CD4-positive, alpha-beta memory T cell (primary cell): ENCODE measurements at places on chromosomes 2 and 18. TPM values are rescaled to one million over a fixed set of nuclear protein-coding genes. Genes with fewer than 3 reads are reported as not detected.

DNA sequence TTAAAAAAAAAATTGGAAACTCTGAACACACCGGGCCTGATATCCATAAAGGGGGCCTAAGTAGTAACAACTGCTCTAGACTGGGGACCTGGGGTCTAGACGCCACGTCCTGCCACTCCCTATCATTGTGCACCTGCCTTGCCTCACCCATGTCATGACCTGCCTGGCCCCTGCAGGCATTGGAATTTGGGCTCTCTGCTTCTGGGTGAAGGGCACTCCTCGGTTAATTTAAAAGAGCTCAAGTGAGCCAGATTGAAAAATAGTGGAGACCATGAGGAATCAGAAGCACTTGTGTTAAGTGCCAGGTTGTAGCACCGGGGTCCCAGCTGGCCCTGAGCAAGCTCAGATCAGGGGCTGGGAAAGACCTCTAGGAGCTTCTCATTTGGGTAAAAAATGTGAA is 48.1 kb downstream of the SLC4A1AP start:
- H3K4me3 ChIP-seq, result no peak overlapping the region
- H3K36me3 ChIP-seq, result no peaks in the 10 kb centered on the region
- H3K27ac ChIP-seq, result no peak overlapping the region
- DNase-seq, result no peak
- H3K4me1 ChIP-seq, result peaks cover 12% of the 10 kb centered on the region
- H3K27me3 ChIP-seq, result peaks cover 7% of the 10 kb centered on the region

DNA sequence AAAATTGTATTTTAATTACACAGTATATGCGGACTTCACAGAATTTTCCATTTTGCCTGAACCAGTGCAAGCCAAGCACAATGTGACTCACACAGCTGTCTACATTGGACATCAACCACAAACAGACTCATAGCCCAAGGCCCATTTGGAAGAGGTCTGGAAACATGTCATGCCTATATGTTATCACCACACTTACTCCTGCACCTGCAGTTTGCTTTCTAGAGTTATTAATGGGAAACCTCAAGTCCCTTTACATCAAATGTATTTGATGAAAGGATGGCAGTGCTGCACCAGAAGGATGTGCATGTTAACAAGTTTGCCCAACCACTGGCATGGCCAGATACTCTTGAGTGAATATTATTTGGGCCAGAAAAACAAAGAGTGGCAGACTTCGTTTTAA is 548.9 kb upstream of the CDH2 start:
- H3K27me3 ChIP-seq, result no peaks in the 10 kb centered on the region
- no peak overlapping the region for H3K27ac ChIP-seq
- no peaks in the 10 kb centered on the region for H3K36me3 ChIP-seq
- no peak for DNase-seq
- no peak overlapping the region for H3K4me3 ChIP-seq
- no peaks in the 10 kb centered on the region for H3K4me1 ChIP-seq

DNA sequence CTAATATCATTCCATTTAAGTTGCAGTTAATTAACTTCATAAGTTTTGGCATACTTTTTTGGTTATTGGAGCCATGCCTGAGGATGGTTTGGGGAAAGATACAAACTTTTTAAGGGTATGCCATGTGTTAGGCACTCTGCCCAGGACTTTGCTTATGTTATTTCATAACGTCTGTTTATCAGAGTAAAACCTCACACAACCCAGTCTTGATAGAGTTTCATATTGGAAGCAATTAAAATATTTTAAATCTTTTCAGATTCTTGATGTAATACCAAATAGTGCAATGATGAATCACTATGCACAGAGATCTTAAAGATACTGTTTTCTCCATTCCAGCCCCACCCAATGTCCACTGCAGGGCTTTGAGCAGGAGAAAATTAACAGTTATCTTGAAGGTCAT is 529.1 kb upstream of the HNMT start:
- no peaks in the 10 kb centered on the region for H3K4me1 ChIP-seq
- DNase-seq, result no peak
- no peak overlapping the region for H3K27ac ChIP-seq
- no peaks in the 10 kb centered on the region for H3K36me3 ChIP-seq
- no peaks in the 10 kb centered on the region for H3K27me3 ChIP-seq
- no peak overlapping the region for H3K4me3 ChIP-seq

- DNase-seq, result no peak
- H3K27ac ChIP-seq, result no peak overlapping the region
- H3K27me3 ChIP-seq, result no peaks in the 10 kb centered on the region
Measured at GRCh38 chr18:3286159-3286558, 24.2 kb downstream of the MYL12B start.

- H3K4me1 ChIP-seq, result no peaks in the 10 kb centered on the region
- no peak for DNase-seq
- no peaks in the 10 kb centered on the region for H3K27me3 ChIP-seq
- no peak overlapping the region for H3K4me3 ChIP-seq
Measured at GRCh38 chr18:29928081-29928480, 1114.5 kb downstream of the DSC3 start.

DNA sequence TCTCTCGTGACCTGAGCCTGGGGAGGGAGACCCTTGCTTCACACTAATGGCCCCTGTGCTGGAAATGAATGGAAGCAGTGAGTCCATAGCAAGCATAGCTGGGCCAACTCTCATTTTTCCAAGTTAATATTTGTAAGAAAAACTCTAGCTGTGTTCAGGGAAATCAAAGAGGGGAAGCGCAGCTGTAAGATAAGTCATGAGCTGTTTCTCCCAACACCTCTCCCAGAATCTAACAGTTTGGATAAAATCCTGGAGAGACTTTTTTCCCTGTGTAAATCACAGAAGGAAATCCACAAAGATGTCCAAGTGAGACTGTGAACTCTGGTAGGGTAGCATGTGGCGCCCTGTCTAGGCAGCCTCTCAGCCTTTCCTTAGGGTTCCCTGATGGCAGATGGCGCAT is 27.2 kb downstream of the EDAR start:
- H3K4me3 ChIP-seq, result no peak overlapping the region
- H3K27ac ChIP-seq, result no peak overlapping the region
- no peaks in the 10 kb centered on the region for H3K36me3 ChIP-seq
- H3K4me1 ChIP-seq, result peaks cover 64% of the 10 kb centered on the region

TM4SF20 gene
- total RNA-seq, result not detected

RPS27A gene
- 2,280 TPM for total RNA-seq

DNA sequence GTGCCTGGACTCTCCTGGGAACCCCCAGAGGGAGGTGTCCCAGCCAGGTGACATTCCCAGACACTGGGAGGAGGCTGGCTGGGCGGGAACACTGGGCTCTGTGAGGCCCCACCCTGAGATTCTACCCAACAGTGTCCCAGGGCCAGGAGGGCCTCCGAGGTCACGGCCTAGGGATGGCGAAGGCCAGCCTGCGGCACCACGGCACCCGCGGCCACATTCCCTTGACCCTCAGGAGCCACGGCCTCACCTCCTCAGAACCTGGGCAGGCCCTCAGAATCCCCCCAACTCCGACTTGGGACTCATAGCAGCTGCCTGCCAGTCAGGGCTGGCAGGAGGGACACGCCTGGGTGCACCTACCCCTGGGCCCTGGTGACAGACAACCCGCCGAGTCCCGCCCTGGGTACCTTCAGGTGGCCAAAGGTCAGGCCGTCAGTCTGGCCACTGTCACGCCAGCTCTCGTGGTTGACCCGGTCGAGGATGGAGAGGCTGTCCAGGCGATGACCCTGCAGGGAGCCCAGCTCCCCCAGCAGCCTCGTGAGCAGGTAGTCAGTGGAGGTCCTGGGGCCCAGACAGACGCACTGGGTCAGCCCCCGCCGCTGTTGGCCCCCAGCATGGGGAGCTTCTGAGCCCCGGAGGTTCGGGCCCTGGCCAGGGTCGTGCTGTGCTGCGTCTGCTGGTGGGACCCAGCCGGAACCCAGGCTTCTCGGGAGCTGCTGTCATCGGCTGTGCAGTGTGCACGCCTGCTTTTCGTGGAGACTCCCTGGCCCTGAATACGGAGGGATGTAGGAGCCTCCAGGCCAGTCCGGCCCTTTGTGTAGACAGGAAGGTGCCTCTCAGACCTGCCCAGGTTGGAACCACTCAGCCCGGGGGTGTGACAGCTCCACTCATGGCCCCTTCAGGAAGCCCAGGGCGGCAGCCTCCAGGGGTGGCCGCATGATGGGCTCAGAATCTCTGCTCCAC is 6.1 kb downstream of the MAB21L4 start:
- H3K4me1 ChIP-seq, result no peaks in the 10 kb centered on the region
- no peaks in the 10 kb centered on the region for H3K36me3 ChIP-seq
- H3K4me3 ChIP-seq, result no peak overlapping the region
- H3K27ac ChIP-seq, result no peak overlapping the region

DNA sequence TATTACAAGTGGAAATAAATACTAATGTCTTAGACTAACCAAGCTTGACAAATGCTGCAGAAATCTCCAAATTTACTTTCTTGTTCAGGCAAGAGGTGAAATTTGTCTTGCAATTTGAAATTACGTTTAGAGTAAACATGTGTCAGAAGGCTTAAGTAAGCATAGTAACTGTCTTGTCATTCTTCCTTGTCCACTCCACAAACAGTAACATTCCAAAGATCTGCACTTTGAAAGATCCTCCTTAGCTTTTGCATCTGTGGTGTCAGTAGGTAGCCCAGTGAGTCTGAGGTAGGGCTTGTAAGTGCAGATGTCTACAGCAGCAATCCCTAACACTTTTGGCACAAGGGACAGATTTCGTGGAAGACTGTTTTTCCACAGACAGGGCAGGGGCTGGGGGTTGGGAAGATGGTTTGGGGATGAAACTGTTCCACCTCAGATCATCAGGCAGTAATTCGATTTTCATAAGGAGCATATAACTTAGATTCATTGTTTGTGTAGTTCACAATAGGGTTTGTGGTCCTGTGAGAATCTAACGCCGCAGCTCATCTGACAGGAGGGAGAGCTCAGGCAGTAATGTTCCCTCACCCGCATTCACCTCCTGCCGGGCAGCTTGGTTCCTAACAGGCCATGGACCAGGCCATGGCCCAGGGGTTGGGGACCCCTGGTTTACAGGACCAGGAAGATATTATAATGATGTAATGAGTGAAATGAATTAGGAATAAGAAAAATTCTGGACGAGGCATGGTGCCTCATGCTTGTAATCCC is 18.6 kb downstream of the RASGRP3 start:
- H3K36me3 ChIP-seq, result no peaks in the 10 kb centered on the region
- no peak for DNase-seq
- H3K27ac ChIP-seq, result no peak overlapping the region

SRD5A2 gene
- not detected for total RNA-seq

DNA sequence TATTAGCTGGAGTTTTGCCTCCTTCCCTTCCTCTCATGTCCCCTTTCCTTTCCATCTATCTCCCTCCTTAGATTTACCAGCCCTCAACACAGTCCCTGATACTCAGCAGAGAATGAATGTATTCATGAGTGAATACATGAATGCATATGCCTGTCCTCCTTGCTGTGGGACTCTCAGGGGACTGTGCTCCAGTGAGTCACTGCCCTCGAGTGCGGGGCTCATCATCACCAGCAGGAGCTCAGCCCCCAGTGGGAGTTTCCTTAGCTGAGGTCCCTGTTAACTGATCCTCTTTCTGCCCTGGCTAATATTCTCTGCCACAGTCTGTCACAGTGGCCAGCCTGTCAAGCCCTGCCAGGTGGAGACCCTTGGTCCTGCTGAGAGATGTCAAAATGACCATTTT is 104.9 kb upstream of the LHCGR start:
- DNase-seq, result no peak
- no peaks in the 10 kb centered on the region for H3K27me3 ChIP-seq
- no peak overlapping the region for H3K4me3 ChIP-seq
- no peak overlapping the region for H3K27ac ChIP-seq
- H3K4me1 ChIP-seq, result no peaks in the 10 kb centered on the region

DNA sequence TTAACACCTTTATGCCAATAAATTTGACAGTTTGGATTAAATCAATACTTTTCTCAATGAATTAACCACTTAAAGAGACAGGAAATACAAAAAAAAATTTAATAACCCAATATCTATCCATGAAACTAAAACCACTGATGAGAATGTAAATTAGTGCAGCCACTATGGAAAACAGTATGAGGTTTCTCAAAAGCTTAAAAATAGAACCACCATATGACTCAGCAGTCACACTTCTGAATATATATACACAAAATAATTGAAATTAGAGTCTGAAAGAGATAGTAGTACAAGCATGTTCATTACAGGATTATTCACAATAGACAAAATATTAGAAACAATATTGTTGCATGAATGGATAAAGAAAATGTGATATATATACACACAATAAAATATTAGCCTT is 382.1 kb upstream of the SETBP1 start:
- H3K27me3 ChIP-seq, result no peaks in the 10 kb centered on the region
- no peak for DNase-seq
- no peaks in the 10 kb centered on the region for H3K4me1 ChIP-seq
- H3K27ac ChIP-seq, result no peak overlapping the region

DNA sequence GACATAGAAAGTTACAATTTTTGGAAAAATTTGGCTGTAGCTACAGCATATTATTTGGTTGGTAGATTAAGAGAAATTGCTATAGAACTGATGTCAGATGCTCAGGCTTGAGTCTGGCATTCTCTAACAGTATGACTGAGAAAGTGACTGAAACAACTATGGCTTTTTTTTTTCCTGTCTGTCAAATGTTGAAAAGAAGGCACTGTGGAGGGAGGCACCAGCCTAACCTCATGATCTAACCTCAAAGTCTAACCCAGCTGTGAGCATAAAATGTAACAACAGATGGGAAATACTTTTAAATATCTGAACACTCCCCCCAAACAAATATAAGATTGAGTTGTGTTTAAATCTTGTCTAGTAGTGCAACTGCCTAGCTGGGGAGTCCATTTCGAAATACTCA is 629.1 kb downstream of the LRP1B start:
- no peak overlapping the region for H3K4me3 ChIP-seq
- DNase-seq, result no peak
- no peaks in the 10 kb centered on the region for H3K4me1 ChIP-seq
- H3K27ac ChIP-seq, result no peak overlapping the region

ACMSD gene
- not detected for total RNA-seq

DNA sequence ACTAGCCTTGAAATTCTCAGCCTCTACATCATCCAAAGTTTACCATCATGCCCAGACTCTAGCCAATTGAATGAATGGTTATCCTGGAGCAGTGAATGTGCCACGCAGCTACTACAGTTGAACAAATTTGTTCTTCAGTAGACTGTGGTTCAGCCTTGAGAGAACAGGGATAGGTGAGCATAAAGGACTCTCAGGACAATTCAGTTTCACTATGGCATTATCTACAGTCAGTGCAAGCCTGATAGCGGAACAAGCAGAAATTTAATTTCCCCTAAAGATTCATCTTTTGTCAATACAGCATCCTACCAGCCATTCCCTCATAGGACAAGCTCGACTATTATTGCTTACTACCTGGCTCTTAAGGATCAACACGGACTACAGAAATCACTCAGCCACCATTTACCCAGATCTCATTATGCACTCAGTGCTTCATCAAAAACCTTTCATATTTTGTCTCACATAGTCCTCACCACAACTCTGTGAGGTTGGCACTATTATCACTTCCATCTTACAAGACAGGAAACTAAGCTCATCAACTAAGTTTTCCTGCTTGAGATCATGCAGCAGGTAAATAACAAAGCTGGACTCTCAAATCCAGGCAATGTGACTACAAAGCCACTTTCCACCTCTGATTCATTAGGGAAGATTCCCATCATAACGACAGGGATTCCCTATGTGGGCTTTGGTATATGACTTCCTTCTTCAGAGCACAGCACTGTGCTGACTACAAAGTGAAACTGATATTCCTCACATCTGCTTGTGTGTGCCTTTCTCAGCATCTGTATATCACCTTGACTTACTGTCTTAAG is 181.5 kb upstream of the ACVR2A start:
- H3K4me1 ChIP-seq, result peaks cover 21% of the 10 kb centered on the region
- H3K27me3 ChIP-seq, result no peaks in the 10 kb centered on the region
- no peaks in the 10 kb centered on the region for H3K36me3 ChIP-seq
- H3K4me3 ChIP-seq, result peak overlapping the region; percentile 3
